Stimulated activated CD8-positive, alpha-beta memory T cell treated with anti-CD3 and anti-CD28 coated beads, Interleukin-4, amount 100 ng/mL, for 1 hour (primary cell): ENCODE measurements at places on chromosomes 3 and 15.

GRCh38 chr3:40770061-40770460 is 245.3 kb downstream of the ZNF621 start:
- DNase-seq, result no peak

DNA sequence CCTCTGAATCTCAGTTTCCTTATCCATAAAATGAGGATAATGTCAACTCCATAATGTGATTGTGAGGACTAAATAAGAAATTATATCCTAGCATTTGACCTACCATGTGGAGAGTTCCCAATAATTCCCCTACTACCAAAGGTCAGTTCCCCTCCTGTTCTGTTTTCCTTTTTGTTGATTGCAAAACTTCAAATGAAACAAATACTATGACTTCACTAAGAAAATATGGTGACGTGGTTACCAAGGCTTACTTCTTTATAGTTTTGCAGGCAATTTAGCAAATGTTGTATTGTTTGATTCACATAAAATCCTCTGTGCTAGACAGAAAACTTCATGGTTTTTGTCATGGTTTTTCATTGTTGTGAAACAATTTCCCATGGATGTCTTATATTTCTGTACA is 153.8 kb upstream of the RORA start:
- DNase-seq, result no peak

DNA sequence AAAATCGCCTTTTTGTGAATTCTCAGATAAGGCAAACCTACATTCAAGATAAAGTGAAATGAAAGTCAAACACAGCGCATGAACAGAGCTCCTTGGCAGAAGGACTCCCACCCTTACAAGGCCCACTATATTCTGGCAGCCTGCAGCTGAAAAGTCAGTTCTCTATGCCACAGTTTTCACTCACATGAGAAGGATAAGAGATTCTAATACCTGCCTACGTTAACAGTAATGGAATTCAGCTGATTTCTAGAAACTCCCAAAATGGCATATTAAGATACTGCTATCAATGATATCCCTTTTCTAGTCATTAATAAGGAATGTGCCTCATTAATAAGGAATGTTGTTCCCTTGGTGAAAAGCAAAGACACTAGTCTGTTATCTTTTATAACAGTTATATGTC is 27.0 kb downstream of the SLC30A4 start:
- DNase-seq, result no peak

GRCh38 chr3:141346418-141346817 is 21.9 kb upstream of the ZBTB38 start:
- DNase-seq, result no peak

DNA sequence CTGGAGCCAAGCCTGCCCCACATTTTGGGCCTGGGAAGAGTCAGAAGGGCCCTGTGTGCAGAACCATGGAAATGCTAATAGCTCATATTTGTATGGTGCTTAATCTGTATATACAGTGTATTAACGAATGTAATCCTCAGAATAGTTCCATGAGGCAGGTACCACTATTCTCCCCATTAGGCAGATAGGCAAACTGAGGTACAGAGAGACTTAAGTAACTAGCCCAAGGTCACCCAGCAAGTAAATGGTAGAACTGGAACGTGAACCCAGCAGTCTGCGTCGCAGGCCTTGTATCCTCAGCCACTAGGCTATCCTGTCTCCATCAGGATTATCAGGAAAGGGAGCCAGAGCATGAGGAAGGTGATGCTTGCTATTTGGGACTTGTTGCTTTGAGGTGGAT is 28.0 kb upstream of the GLCE start:
- no peak for DNase-seq

DNA sequence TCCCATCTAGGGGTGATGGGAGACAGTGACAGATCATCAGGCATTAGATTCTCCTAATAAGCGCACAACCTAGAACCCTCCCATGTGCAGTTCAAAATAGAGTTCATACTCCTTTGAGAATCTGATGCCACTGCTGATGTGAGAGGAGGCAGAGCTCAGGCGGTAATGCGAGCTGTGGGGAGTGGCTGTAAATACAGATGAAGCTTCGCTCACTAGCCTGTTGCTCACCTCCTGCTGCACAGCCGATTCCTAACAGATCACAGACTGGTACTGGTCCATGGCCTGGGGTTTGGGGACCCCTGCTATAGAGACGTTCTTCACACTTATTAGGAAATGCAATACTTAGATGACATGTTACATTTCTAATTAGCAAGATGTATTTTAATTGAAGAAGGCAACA is 154.4 kb downstream of the CBLB start:
- no peak for DNase-seq

DNA sequence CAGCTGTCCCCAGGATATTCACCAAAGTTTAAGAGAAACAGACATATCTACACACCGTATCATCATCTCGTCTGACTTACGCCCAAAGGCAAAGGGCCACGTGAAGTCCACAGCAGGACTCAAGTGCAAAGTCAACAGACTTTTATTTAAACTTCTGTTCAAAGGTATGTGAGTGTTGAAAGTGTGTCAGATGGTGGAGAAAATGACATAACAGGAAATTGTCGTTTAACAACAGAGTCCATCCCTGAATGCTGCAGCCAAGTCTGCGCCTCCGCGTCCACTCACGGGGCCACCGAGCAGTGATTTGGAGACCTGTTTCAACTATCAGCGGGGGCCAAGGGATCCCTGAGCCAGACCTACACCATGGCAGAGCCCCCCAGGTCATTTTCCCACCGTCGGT is 165.6 kb downstream of the XXYLT1 start:
- DNase-seq, result no peak
